ENCODE measurements at places on chromosomes 12 and 14.

- DNase-seq = no peak
Measured at GRCh38 chr14:56027916-56028712, 90.1 kb upstream of the PELI2 start.

DNA sequence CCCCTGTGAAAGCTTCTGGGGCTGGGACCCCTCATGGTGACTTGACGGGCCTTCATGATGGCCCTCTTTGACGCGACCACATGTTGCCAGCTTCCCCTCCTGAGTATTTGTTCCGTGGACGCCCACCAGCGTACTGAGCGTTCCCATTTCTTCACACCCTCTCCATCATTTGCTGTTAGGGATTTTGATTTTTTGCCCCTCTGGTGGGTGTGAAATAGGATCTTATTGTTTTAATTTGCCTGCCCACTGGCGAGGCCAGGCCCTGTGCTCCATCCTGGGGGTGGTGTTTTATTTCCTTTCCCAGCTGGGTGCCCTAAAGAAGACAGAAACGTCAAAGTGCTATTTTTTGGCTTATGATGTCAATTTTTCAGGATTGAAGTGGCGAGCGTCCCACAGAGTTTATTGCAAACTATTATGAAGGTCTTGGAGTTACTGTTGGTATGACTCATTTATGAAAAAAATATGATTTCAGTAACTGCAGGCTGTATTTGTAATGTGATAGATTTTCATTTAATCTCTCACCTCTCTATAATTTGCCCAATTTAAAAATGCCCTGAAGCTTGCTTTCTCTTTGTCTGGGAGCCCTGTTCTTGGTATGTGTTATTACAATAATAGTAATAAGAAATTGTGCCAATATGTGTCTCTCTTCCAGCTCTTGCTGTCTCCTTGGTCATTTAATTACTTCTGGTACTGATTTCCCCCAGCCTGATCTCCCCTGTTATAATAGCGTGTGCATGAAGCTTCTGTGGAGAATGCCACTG is 99.6 kb downstream of the SLC25A47 start:
- DNase-seq = no peak

- no peak for DNase-seq
Measured at GRCh38 chr12:42361909-42362646, 36.1 kb downstream of the PPHLN1 start.

- no peak for DNase-seq
Measured at GRCh38 chr12:16086942-16087341, 175.8 kb downstream of the DERA start.

- DNase-seq = no peak
Measured at GRCh38 chr14:89202413-89203190, 214.4 kb downstream of the FOXN3 start.

DNA sequence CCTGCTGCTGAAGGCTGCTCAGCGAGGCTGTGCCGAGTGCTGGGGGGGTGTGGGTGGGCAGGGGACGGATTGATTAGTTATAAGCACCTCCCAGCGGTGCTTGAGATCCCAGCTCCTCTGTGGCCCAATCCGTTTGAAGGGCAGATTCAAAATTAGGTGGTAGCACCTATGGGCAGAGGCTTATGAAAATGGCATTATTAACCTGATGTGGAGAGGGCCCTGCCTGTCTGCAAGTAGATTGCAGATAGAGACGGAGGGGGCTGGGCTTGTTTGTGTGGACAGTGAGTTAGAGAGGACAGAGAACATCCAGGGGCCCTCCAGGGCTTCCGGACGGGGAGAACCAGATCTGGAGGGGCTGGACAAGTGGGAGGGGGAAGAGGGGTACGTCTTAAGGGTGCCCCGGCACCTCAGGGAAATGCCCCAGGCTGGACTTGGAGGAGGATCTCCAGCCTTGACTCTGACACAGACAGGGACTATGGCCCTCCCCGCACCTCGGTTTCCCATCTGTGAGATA is at the start of gene RTL1:
RTL1 (minus strand) TSS at position 51 of the 514 bp plus-strand sequence. CDS start 18,934 bp downstream, outside the sequence.
- no peak for DNase-seq

DNA sequence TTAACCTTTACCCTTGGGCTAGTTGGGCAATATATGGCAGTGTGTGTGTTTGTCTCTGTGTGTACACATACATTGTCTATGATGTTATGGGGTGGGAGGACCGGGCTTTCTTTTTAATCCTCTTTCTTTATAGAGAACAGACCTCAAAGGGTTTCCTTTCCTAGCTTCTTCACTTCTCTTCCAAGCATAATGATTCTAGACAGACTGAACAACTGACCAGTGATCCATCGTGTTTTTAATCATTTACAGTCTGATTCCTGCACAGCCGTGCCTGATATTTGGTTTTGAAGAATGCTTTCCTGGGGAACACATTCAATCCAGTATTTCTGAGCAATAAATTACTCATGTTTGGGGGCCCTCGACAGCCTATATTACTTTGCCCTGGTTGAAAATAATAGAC is 481.1 kb upstream of the DCN start:
- DNase-seq = no peak

GRCh38 chr14:100764471-100765115 is 37.9 kb downstream of the DLK1 start:
- DNase-seq = peak; percentile 64

DNA sequence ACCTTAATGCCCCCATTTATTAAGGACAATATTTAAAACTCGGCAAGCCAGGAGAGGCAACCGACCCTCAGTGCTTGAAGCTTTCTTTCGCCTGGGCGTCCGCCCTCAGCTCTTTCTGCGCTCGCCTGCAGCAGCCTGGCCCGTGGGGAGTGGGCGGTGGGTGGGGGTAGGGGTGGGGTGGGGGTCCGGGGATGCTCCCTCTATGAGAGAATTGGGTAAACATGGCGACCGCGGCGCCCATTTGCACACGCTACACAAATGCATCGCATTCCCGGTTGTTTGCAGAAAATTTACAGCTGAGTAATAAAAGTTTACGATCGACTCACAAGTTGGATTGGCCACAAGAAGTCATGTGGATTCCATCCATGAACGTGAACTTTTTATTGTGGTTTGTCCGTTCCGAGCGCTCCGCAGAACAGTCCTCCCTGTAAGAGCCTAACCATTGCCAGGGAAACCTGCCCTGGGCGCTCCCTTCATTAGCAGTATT is 7.7 kb downstream of the HOXC8 start:
- no peak for DNase-seq

DNA sequence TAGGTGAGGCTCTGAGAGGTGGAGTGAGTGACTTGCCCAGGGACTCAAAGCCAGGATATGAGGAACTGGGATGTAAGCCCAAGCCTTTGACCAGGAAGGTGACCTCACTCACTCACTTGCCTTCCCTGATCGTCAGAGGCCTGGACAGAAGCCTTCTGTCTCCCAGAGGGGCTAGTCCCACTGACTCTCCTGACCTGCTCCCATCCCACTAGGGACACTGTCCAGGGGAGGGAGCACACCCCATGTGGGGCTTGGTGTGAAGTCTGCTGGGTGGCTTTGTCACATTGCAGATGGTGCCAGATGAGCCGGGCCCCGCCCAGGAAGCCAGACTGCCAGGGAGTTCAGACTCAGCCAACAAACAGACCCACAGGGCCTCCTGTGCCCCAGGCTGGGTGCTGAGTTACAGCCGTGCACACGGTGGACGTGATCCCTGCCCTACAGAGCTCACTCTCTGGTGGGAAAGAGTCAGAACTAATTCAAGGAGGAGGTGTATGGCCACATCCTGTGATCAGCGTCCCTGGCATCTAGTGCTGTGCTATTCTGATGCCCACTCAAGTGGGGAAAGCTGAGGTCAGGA is 28.3 kb downstream of the MMAB start:
- no peak for DNase-seq

DNA sequence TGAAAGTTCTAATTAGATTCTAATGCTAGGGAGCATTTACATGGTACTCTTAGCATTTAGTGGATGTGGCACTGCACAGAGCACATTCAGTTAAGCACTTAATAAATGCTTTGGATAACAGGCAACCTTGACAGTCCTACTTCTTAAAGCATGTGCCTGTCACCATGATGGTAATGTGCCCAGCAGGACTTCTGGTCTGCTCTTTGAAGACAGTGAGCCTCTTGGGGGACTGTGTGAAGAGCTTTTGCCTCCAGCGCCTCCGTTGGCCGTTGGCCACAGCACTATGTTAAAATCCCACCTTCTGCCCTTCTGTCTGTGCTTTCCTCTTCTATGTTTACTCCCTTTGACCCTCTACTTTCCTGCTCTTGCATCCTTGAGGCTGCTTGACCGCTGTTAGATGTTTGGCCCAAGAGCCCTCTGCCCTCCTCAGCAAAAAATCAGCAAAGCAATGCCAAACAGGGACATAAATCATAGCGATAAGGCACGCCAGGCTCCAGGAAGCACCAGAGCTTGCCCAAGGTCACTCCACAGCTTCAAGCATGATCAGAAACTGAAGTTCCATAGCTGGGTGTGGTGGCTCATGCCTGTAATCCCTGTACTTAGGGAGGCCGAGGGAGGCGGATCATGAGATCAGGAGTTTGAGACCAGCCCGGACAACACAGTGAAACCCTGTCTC is 8.3 kb downstream of the CDKL1 start:
- peak; percentile 52 for DNase-seq

- no peak for DNase-seq
Measured at GRCh38 chr12:43111608-43112007, 440.4 kb downstream of the ADAMTS20 start.

DNA sequence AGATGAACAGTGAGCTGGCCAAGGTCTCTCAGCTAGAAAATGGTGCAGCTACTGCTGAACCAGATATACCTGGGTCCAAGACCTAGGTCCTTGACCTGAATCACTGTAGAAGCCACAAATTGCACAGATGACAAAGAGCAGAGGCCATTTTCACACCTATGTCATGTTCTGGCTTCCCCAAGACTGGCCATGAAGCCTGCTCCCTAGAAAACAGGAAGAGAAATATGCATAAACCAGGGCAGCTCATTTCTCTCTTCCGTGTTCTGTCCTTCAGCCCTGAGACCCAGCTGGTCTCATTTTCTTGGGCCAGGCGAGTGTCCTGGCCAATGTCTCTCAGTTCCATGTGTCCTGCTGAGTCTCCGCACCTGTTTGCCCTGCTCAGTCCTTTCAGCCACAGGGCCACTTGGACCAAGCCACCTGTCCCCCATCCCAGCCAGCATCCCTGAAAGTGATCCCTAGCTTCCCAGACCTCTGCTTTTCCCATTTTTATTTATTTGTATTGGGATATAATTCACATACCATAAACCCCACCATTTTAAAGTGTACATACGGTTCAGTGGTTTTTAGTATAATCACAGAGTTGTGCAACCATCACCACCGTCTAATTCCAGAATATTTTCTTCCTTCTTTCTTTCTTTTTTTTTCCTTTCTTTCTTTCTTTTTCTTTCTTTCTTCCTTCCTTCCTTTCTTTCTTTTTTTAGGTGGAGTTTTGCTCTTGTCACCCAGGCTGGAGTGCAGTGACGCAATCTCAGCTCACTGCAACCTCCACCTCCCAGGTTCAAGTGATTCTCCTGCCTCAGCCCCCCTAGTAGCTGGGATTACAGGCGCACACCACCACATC is 27.0 kb downstream of the P2RX7 start:
- no peak for DNase-seq

- no peak for DNase-seq
Measured at GRCh38 chr12:1633459-1633858, 4.4 kb downstream of the WNT5B start.

GRCh38 chr14:61695695-61696527 is 598 bp downstream of the HIF1A start:
- DNase-seq = peak; percentile 79

GRCh38 chr12:9741726-9742125 is 8.8 kb upstream of the CLECL1 start:
- DNase-seq = no peak

GRCh38 chr12:94819011-94819410 is 168.7 kb upstream of the TMCC3 start:
- DNase-seq = no peak

- no peak for DNase-seq
Measured at GRCh38 chr14:61043506-61043905, 62.5 kb downstream of the SLC38A6 start.

GRCh38 chr14:100587763-100588411 is 670 bp upstream of the BEGAIN start:
- no peak for DNase-seq

DNA sequence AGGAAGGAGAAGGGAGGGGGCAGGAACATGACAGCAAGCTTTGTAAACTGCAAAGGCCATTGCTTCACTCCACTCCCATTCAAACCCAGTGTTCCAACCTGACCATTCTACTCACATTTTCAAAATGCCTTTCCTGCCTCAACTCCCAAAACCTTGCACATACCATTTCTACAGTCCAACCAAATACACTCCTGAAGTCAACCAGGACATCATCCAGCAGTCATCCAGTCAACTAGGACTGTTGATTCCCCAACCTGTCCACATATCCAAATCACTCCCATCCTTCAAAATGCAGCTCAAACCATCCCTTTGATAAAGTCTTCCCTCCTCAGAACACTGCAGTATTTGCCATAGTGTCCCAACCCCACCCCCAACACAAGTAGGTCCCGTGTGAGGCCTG is 2.9 kb downstream of the SMUG1 start:
- no peak for DNase-seq

DNA sequence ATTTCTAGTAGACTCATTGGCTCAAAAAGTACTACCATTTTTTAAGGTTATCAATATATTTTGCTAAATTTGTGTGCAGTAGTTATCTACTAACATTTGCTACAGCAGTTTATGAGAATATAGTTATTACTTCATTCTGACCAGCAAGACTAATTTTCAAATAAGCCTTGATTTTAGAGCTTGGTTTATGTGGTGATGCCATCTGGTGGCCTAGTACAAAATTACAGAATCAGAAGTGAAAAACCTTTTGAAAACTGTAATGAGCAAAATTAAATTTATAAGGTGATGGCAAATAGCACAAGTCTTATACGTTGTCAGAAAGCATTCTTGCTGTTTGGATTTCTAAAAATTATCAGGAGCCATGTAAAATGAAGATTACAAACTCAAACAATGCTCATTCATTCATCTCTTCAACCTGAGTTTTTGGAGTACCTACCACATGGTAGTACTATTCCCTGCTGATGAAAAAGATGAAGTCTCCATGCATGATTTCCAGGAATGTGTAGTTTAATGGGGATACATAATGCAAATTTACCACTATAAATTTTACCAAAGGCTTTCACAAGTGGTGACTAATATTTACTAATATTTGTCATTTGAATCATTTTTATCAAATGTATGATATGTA is 51.0 kb downstream of the MAGOHB start:
- DNase-seq = peak; percentile 16

DNA sequence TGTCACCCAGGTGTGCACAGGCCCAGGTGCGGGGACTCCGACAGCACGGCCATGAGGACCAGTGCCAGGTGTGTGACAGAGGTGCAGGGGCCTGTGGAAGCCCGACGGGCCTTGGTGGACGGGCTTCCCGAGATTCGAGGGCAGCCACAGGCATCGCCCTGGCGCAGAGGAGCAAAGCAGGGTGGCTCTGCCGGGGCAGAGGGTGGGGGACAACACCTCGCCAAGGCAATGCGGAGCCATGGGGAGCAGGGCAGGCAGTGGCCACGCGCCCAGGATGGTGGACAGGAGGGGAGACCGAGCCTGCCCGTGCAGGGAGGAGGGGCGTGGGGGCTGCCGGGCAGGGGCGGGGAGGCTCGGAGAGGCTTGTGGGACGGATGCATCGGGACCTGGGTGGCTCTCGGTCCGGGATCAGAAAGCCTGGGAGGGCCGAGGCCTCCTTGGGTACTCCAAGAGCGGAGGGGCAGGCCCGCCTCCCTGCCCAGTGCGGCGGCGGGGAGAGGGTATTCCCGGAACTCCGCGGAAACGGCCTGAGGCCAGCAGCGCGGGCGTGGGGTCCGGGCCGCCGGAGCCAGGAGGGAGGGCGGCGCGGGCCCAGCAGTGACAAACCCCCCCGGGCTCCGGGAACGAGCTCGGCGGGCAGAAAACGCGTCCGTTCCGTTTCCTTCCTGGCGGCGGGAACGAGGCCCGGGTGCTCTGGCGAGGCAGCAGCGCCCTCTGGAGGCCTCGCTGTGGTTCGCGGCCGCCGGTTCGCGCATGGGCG is 1.6 kb downstream of the TMEM121 start:
- DNase-seq = peak; percentile 98
